Progenitor cell of endocrine pancreas (in vitro differentiated cells): ENCODE measurements at places on chromosomes 1 and 21.
A peak's percentile ranks its signal among the peaks of the same experiment; 100 is the strongest.

- no peak for DNase-seq
Measured at GRCh38 chr1:18647681-18648214, 17.1 kb downstream of the PAX7 start.

GRCh38 chr21:38202811-38203210 is 54.0 kb upstream of the KCNJ15 start:
- DNase-seq = no peak

GRCh38 chr21:37437376-37438080 is 71.0 kb downstream of the DYRK1A start:
- no peak for DNase-seq

DNA sequence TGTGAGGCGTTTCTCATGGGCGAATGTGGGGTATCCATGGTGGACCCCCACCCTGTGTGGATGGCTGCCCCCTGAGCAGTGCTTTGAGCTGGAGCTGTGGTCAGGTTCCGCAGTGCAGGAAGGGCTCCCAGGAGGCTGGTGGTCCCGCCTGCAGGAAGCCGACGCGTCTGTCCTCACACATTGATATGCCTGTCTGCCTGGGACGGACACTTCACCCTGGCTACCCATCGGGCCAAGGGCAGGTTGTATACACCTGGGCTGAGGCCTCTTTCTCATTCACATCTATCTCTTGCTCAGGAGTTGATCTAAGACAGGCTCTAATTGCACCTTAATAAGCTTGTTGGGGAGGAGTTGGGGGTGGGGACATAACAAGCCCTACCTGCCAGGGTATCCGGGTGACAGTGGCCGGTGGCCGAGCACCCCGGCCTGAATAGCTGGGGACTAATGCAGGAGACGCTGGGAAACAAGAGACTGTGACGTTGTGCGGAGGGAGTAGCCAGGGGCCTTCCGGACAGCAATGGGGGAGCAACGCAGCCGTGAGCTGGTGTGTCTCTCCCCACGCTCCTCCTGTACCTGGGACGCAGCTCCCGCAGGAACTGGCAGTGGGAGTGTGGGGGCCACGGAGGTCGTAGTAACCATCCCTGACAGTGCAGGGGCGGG is 21.7 kb downstream of the PDXK start:
- peak; percentile 31 for DNase-seq
